Fibroblast of skin of left biceps (primary cell): ENCODE measurements at places on chromosomes 1 and 21.
A peak's percentile ranks its signal among the peaks of the same experiment; 100 is the strongest.

DNA sequence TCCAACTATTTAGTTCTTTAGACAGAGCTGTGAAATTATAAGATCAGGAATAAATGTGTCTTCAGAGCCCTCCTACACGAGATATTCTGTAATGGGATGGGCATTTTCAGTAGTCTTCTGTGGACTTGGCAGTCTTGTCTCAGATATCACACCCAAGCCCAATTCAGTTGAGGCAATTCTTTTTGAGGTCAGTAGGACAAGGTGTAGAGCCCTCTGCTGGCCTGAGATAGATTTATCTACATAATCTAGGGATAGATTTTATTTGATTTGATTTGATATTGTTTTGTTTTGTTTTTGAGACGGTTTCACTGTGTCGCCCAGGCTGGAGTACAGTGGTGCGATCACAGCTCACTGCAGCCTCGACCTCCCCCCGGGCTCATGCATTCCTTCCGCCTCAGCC lies 77.5 kb downstream of the FMN2 start:
- DNase-seq = no peak

- no peak for DNase-seq
Measured at GRCh38 chr1:164760569-164760968, 201.6 kb downstream of the PBX1 start.

- peak; percentile 76 for DNase-seq
Measured at GRCh38 chr1:8169364-8170058, 143.4 kb upstream of the ERRFI1 start.

DNA sequence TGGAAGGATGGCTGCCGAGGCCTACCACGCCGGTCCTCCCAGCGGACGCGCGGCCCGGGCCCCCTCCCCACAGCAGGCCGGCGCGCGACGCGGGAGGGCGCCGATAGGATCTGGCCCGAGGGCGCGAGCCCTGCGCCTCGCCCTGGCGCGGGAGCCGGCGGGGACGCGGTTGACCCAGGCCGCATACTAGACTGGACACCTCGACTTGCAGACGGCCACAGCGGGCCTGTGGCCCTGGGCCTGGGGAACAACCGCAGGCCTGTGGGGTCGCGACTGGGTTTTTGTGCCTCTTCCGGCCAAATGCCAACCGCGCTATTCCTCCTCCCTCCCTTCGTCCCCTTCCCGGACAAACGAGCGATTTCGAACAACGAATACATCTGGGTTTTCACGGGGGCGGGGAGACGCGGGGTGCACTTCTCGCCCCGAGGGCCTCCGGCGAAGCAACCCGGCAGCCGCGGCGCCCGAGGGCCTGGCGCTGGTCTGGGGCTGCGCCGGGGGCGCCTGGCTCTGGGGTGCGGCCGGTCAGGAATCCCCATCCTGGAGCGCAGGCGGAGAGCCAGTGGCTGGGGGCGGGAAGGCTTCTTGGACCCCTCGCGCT lies 2.4 kb downstream of the NHLH2 start:
- no peak for DNase-seq

DNA sequence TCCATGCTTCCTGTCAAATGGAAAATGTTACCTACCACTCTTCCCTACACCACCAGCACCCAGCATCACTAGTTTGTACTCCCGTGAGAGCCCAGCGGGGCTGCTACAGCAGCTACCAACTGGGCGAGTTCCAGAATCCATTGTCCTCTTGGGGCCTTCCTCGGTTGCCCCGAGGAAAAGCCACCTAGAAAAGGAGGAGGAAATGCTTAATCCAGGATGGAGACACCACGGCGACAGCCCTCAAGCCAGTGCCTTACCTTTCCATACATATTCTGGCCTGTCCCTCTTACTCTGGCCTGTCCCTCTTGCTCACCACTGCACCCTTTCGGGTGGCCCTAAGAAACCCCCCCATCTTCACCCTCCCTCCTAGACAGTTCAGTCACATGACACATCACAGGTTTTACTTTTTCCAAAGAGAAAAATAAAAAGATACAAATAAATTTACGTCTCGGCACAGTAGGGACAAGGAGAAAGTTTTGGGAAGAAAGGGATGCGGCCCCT lies 478 bp downstream of the RIT1 start:
- no peak for DNase-seq

DNA sequence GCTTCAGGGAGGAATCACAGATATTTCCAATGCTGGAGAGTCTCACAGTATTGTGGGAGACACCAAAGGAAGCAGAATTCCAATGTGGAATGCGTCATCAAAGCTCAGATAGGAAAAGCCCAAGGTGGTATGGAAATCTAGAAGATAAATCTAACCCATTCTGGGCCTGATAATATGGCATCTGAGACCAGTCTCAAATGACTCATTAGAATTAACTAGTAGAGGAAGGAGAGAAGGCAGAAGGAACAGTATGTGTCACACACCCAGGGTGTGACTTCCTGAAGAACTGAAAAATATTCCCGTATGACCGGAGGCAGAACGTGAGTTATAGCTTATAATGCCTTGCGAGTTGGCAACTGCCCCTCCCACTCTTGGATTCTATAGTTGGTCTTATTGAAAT lies 499.2 kb downstream of the PLPP3 start:
- DNase-seq = no peak

DNA sequence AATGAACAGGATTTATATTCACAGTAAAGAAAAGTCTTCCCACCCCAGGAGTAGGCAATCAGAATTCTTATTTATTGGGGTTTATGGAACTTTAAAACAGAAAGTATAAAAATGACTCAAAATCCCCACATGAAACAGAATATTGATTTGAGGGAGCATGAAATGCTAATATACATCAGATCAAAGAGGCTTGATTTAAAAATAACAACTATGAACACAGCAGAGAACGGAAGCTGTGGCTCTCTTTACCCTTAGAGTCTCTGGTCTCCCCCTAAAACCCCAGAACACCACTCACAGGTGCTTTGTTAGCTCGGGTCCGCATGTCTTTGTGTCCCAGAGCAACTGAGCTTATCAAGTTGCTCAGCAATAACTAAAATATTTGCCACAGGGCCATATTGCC lies 31.2 kb upstream of the FASLG start:
- no peak for DNase-seq

DNA sequence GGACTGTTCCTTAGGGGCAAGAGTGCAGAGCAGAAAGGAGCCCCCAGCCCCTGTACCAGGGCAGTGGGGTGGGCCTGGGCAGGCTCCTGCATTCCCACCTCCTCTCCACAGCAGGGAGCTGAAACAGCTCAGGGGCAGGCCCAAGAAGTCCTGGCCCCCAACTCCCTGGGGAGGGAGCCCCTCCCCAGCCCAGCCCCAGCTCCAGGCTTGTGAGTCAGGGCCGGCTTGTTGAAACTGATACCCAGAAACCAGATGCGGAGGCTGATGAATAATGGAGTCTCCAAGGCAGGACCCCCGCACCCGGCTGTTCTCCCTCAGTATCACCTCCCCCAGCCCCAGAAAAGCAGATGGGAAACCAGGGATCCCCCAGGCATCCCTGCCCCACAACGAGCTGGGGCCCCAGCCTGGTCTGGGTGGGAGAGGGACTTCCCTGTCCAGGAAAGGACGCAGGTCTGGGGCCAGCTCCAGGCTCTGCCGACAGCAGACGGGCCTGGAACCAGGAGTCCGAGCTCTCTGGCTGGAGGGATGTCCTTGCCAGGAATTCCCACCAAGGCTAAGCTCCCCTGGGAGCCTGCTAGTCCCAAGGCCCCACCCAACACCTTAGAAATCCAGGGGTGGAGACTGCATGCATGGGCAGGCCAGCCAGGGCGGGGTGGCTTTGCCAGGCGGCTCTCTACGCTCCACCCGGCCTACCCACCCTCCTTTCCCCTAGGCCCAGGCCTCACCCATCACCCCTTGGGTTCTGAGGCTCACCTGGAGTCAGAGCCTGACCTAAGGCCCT lies 2.7 kb downstream of the PLEKHG5 start:
- DNase-seq = no peak

DNA sequence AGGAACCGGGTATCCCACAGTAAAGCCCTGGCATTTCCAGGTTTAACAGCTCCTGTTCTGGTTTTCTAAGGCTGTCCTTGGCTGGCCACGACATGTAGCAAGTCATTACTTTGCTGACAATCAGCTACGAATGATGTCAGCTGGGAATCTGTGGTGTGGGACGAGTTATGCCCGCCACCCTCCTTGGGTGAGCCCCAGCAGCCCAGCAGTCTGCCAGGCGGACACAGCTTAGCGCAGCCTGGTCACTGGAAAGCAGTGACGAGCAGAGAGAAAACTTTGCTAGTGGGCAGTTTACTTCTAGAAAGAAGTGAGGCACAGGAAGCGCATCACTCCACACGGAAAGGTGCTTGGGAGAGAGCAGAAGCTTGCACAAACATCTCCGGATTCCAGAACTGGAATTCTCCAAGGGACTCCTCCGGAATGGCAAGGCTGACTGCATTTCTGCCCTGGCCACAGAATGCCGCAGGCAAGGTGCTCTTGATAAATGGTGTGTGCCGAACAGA lies 15.5 kb upstream of the ZNF436 start:
- no peak for DNase-seq
